ENCODE measurements at places on chromosomes 11 and 22.

DNA sequence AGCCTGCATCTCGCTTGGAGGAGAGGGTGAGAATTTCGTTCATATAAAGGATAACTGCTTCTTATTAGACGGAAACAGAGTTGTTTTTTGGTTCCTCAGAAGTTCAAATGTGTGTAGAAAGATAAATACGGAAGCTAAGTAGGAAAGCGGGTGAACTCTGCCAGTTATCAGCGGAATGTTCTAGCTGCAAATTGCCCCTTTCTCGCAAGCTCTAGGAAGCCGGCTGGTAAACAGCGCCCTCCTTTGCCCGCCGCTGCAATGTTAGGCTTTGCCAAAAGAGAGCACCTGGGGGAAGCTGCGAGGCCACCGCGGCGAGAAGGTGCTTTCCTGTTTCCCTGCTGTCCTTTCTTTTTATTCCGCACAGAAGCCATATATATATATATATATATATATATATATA, 67.0 kb downstream of the IGLL5 start:
- no peak for DNase-seq

GRCh38 chr11:72026090-72026489, 27.4 kb downstream of the IL18BP start:
- DNase-seq: no peak

GRCh38 chr11:102527041-102527440, 3.5 kb downstream of the MMP7 start:
- DNase-seq: no peak

DNA sequence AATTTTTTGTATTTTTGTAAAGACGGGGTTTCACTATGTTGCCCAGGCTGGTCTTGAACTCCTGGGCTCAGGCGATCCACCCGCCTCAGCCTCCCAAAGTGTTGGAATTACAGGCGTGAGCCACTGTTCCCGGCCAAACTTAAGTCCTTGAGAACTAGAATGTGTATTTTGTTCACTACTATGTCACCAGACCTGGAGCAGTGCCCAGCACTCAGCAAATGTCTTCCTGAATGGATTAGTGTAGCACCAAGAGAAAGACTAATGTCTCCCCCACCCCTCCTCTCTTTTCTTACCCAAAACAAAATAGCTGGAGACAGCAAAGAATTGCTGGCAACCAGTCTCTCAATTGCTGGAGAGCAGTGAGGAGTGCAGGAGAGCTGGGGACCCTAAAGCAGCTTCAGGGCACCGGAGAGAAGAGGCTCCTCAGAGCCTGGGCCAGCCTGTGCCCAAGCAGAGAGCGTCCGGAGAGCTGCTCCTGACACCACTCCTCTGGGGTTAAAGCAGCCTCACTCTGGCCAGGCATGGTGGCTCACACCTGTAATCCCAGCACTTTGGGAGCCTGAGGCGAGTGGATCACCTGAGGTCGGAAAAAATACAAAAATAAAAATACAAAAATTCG, 14.9 kb downstream of the SLC25A18 start:
- no peak for DNase-seq

- no peak for DNase-seq
Measured at GRCh38 chr11:22787551-22788162, 41.9 kb downstream of the SVIP start.

DNA sequence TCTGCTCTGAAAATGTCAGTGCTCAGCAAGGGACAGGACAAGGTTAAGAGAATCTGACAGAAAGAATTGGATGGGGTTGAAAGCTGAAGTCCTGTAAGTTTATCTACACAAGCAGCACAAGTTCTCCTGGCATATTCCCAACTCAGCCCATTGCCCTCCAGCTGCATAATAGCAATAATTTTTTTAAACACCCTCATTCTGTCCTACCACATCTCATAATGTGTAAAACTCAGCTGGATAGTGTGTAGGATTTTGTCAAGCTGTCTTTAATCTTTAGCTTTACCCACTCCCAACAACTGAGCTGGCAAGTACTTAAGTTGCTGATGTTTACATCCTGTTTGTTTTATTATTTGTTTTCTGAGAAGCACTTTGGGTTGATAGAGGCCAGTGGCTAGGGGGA, 158.9 kb downstream of the CADM1 start:
- no peak for DNase-seq

- DNase-seq: no peak
Measured at GRCh38 chr11:113690619-113691569, 15.2 kb downstream of the TMPRSS5 start.

DNA sequence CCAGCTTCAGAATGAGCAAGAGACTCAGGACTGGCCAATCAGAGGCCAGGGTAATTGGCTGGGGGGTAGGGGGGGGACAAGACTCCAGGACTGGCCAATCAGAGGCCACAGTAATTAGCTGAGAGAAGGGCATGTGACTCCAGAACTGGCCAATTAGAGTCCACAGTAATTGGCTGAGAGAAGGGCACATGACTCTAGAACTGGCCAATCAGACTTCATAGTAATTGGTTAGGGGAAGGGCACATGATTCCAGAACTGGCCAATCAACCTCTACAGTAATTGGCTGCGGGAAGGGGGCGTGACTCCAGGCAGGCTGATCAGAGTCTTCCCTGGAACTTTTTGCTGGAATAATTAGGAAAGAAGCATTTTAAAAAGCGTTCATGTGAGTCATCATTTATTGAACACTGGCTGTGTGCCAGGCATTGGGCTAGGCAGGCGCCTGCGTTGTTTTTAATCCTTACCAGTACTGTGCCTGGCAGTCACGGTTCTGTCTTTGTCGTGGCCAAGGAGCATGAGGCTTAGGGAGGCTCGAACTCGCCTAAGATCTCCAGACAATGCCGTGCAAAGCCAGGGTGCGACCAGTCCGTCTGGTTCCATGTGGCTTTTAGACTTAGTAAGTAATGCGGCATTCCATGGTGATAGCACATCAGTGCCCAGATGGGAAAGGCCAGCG, 508.1 kb downstream of the TBC1D22A start:
- no peak for DNase-seq

DNA sequence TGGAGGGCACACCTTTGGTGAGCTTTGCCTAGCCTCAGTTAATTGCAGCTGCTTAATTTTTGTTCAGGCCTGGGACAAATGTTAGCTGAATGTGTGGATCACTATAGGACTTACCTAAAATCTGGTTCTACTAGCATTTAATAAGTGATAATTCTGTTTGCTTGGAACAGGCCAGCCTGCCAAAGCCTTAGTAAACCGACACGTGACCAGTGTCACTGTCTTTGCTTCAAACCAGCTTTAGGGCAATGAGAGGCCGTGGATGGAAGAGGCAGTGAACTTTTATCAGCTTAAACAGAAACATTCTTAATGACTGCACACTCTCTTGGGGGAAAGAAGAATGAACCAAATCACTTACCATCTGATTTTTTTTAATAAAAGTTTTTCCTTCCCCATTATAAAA, 10.8 kb downstream of the PARVA start:
- DNase-seq: no peak

DNA sequence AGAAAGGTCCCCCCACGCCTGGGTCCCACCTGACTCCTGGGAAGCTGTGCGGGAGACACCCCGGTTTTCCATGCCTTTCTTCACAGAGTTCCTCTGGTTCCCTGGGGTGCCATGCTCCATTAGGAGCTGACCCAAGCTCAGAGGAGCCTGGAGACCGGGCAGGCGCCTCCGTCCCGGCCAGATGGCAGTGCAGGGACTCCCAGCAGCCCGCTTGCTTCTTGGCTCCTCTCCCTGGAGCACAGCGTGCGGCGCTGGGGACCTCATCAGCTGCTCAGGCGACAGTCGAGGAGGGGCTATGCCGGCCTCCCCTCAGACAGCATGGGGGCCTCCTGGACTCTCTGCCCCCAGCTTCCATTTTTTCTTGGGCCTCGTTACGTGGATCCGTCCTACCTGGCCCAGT, 13.1 kb upstream of the TTLL12 start:
- no peak for DNase-seq

- no peak for DNase-seq
Measured at GRCh38 chr11:92857407-92857806, 112.0 kb upstream of the MTNR1B start.

DNA sequence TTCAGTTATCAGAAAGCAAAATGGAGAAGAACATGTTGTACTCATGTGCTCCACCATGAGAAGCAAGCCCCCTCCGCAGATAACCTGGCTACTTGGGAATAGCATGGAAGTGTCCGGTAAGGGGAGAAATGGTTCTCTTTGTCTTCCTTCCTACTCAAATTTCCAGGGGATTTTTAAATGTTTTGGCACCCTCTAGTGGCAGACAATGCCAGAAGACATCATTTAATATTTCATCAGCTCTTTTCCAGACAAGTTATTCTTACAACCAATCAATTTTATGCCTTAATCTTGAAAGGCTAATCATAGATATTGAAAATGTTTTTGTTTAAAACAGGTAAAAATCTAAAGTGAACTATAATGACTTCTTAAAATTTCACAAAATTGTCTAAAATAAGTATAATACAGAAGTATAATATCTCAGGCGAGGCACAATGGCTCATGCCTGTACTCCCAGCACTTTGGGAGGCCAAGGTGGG, 15.7 kb downstream of the CRTAM start:
- DNase-seq: no peak

DNA sequence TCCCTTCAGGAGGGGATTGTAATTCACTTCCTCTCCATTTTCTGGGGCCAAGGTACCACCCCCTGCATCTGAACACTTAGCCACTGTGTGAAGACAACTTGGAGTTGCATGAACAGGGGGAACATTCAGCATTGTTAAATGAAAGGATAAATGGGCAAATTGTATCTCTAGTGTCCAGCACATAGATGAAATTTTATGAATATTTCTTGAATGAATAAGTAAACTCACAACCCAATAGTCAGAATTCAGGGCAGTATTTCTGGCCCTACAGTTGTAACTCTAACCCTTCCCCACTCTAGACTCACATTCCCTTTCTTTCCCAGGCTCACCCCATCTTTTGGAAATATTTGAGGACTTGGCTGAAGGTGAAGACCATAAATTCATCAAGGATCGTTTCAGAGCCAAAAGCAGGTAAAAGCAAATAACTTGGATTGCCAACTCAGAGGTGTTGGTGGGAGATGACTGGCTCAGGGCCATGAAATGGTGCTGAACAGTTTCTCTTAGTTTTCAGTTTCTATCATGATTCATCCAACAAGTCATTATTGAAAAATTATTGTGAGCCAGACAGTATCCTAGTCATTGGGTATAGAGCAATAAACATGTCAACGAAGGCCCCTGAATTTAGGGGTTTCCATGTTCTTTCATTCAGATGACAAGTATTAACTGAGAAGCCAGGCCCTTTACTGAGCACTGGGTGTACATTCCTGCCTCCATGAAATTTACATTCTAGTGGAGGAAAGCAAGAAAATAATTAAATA, 33.3 kb upstream of the ZC3H12C start:
- DNase-seq: no peak

GRCh38 chr11:117172724-117173421, 5.7 kb upstream of the SIDT2 start:
- DNase-seq: no peak

GRCh38 chr11:121715405-121715804, 262.6 kb upstream of the SORL1-AS1 start:
- DNase-seq: no peak

DNA sequence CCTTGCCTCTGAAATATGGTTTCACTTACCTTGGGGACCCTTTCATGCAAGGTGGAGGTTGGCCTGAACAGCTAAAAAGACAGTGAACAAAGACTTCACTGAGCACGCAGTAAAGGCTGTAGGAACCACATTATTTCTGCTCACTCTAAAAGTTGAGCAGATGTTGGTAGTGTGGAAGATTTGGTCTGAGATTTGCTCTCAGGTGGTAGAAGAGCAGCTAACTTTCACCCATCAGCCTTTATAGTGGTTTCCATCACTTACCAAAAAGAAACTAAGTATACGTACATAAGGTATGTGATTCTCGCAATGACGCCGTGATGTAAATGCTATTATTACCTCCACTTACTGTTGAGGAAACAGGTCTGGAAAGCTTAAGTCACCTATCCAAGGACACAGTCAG, 47.3 kb downstream of the PRR5L start:
- DNase-seq: no peak

GRCh38 chr11:61596990-61597389, 16.1 kb upstream of the SYT7 start:
- no peak for DNase-seq

- DNase-seq: no peak
Measured at GRCh38 chr11:118908901-118909618, 16.7 kb downstream of the BCL9L start.

GRCh38 chr11:111460856-111461255, 51.3 kb downstream of the BTG4 start:
- no peak for DNase-seq

GRCh38 chr11:65640483-65641296, 2.8 kb downstream of the SIPA1 start:
- DNase-seq: no peak

DNA sequence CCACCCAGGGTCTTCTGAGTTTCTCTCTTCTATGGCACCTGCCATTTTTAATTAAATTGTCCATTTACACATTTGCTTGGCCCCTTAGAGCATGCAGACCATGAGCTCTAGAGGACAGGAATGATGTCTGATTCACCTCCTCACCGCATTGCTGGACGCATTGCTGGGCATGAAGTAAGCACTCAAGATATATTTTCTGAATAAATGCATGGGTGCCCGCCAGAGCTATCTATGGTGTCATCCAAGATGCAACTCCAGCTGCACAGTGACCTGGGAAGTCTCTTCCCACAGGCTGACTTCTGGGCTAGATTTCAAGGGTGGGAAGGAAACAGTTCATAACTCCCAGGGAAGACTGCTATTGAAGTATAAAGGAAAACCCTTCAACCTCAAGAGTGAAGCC, 66.6 kb upstream of the ASPHD2 start:
- no peak for DNase-seq

DNA sequence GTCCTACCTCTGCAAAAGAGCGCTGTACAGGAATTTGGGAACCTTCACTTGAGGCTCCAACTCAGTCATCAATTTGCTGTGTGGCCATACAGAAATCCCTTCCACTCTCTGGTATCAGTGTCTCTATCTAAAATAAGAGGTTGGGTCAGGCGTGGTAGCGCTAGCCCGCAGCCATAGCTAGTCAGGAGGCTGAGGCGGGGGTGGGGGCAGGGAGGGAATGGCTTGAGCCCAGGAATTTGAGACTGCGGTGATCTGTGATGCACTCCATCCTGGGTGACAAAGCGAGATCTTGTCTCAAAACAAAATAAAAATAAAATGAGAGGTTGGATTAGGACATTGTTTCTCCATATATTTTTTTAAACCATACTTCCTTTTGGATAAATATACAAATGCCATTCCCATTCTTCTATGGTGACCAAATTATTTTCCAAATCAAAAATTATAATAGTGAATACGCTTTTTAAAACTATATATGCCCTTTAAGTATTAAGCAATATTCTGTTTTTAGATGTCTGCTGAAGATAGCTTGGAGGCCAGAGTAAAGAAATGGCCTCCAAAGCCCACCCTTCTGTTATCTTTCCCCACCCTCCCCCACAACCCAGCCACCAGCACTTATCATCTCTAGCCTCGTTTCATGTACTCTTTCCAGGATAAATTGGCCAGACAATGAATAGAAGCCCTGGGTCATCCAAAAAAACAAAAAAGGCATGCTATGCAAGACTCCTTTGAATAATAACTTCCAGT, 87.2 kb downstream of the PLEKHA7 start:
- DNase-seq: no peak

- no peak for DNase-seq
Measured at GRCh38 chr22:19568337-19569275, 44.4 kb upstream of the CLDN5 start.

All from stimulated activated CD4-positive, alpha-beta T cell treated with anti-CD3 and anti-CD28 coated beads, Interleukin-15, amount 100 ng/mL, for 48 hours (primary cell).